Progenitor cell of endocrine pancreas (in vitro differentiated cells): ENCODE measurements at places on chromosomes 2 and 18.

DNA sequence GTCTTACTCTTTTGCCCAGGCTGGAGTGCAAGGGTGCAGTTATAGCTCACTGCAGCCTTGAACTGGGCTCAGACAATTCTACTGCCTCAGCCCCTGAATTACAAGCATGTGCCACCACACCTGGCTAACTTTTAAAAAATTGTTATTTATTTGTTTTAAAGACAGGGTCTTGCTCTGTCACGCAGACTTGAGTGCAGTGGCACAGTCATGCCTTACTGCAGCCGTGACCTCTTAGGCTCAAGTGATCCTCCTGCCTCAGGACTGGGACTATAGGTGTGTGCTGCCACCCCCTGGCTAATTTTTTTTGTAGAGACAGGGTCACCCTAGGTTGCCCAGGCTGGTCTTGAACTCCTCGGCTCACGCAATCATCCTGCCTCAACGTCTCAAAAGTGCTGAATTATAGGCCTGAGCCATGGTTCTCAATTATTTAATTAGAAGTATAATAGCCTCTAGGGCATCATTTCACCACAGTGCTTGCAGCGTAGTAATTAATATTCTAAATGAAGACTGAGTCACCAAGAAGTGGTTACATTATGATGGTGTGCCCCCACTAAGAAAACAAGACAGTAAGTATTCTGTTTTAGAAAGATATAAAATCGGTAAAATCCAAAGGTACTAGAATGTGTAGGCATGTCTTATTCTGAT, 69.6 kb downstream of the EML4 start:
- H3K4me3 ChIP-seq: no peak overlapping the region
- H3K36me3 ChIP-seq: no peaks in the 10 kb centered on the region
- peaks cover 18% of the 10 kb centered on the region for H3K4me1 ChIP-seq

GRCh38 chr2:27270670-27271069, 4.6 kb upstream of the DNAJC5G start:
- no peak overlapping the region for H3K4me3 ChIP-seq
- no peak for DNase-seq
- H3K27ac ChIP-seq: no peak overlapping the region
- H3K27me3 ChIP-seq: peaks cover 23% of the 10 kb centered on the region

DNA sequence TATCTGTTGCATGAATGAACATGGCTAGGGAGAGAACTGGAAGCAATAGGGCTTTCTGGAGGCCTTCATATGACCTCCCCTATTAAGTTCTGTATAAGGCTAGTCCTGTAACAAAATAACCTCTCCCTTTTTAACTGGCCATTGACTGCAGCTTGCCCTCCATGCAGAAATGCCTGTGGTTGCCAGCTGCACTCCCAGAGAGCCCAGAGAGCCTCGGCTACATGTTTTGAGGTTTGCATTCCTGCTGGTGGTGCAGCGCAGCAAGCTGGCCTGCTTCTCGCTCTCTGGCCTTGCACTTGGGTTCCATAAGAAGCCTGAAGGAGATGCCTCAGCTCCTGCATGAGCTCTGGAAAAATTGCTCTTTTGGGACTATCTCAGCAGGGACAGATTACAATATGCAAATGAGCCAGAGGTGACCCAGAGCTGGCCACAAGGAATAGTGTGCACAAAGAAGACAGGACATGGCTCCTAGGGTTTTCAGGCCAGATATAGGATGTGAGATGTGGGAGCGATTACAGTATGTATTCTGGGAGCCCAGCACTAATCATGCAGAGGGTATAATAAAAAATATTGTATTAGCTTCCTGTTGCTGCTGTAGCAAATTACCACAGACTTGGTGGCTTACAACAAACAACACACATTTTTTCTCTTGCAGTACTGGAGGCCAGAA, 186.7 kb downstream of the INSIG2 start:
- peaks cover 50% of the 10 kb centered on the region for H3K27me3 ChIP-seq
- no peak overlapping the region for H3K27ac ChIP-seq
- no peaks in the 10 kb centered on the region for H3K4me1 ChIP-seq
- H3K4me3 ChIP-seq: no peak overlapping the region

DNA sequence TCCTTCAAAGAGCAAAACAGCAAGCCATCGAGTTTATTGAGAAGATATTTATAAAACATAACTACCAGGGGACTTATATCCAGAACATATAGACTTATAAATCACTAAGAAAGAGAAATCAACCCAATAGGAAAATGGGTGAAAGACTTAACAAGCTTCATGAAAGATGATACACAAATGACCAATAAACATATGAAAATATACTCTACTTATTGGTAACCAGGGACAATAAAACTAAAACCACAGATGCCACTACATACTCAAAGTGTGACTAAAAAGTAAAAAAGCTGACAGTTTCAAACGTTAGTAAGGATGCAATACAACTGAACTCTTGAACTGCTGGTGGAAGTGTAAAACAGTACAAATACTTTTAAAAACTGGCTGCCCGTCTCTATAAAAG, 154.3 kb downstream of the TMEM163 start:
- H3K4me1 ChIP-seq: no peaks in the 10 kb centered on the region
- H3K27ac ChIP-seq: peak overlapping the region; percentile 2
- H3K36me3 ChIP-seq: no peaks in the 10 kb centered on the region
- no peaks in the 10 kb centered on the region for H3K27me3 ChIP-seq
- H3K4me3 ChIP-seq: no peak overlapping the region
- no peak for DNase-seq

DNA sequence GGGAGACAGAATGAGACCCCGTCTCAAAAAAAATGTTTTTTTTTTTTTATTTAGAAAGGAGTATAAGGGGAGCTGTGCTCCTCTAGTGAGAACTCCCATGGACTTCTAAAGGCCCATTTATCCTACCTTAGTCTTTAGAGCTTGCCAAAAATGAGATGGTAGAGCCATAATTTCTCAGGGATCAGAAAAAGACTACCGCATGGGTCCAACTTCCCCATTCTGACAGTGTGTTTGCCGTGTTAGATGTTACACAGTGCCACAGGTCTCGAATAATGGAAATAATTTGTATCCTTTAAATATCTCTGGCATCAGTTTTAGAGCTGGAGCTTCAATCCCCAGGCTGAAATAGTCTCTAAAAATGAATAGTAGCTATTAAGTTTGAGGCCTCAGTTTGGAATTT, 6.0 kb upstream of the SLC39A10 start:
- peaks cover 2% of the 10 kb centered on the region for H3K4me1 ChIP-seq
- H3K27ac ChIP-seq: no peak overlapping the region
- H3K27me3 ChIP-seq: no peaks in the 10 kb centered on the region
- no peak overlapping the region for H3K4me3 ChIP-seq

- H3K4me3 ChIP-seq: peak overlapping the region; percentile 46
- peaks cover 18% of the 10 kb centered on the region for H3K4me1 ChIP-seq
These were observed 2.0 kb downstream of the SP9 start for GRCh38 chr2:174336501-174337336.

DNA sequence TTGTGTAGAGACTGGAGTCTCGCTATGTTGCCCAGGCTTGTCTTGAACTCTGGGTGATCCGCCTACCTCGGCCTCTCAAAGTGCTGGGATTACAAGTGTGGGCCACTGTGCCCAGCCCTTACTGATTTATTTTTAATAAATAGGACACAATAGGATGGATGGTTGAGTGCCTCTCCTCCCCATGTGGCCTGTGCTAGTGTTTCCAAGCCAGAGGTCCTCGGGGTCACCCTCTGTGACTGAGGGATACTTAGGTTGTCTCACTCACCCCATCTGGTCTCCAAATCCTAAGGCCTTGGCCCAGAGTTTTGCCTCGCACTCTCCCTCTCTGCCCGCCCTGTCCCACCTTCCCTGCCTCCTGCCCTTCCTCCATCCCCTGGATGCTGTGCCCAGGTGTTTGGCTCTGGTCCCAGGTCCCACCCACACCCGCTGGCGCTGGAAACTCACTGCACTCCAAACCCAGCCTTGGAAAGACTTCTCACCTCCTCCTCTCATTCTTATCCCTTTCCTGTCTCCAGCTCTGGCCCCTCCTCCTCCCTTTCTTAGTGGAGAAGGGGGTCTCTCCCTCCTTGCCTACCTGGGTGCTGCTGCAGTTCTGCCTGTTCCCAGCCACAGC, 4.7 kb upstream of the ECEL1 start:
- H3K36me3 ChIP-seq: no peaks in the 10 kb centered on the region
- DNase-seq: no peak
- peaks cover 48% of the 10 kb centered on the region for H3K27me3 ChIP-seq
- no peak overlapping the region for H3K27ac ChIP-seq
- no peaks in the 10 kb centered on the region for H3K4me1 ChIP-seq

- H3K4me1 ChIP-seq: no peaks in the 10 kb centered on the region
- H3K27me3 ChIP-seq: no peaks in the 10 kb centered on the region
- H3K4me3 ChIP-seq: no peak overlapping the region
- no peak for DNase-seq
These were observed 1345.8 kb upstream of the LRRTM1 start for GRCh38 chr2:81650048-81650971.

- DNase-seq: no peak
- H3K4me1 ChIP-seq: peaks cover 4% of the 10 kb centered on the region
- H3K36me3 ChIP-seq: no peaks in the 10 kb centered on the region
- no peak overlapping the region for H3K27ac ChIP-seq
- H3K27me3 ChIP-seq: no peaks in the 10 kb centered on the region
These were observed 379.7 kb downstream of the PTPRM start for GRCh38 chr18:7946734-7947377.

DNA sequence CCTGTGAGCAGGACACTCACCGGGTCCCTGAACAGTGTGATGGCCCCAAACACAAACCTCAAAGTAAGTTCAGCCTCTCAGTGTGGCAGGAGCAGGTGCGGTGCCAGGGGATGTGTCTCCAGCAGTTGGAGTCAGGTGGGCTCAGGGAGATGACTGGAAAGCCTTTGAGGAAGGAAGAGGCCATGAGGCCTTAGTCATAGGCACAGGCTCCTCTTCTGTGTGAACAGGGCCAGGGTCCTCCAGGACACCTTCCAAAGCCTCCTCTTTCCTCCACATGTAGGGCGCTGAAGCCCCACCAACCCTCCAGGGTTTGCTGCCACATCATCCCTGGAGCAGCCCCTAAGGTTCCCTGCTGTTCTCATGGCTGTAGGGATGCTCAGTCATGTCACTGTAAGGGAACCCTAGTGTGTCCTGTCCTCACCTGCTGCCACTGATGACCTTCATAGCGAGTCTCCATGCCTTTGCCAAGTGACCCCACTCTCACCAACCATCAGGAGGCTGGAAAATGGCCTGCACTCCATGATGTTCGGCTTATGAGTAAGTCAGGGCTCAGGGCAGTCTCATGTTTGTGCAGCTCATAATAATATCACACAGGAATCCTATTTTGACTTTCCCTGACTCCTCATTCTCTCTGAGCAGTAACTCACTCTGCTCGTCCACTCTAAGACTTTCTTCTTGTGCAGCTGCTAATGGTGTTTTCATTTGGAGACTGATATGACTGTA, 1152.9 kb downstream of the RPIA start:
- DNase-seq: no peak
- no peaks in the 10 kb centered on the region for H3K27me3 ChIP-seq
- H3K27ac ChIP-seq: no peak overlapping the region
- H3K4me3 ChIP-seq: no peak overlapping the region

DNA sequence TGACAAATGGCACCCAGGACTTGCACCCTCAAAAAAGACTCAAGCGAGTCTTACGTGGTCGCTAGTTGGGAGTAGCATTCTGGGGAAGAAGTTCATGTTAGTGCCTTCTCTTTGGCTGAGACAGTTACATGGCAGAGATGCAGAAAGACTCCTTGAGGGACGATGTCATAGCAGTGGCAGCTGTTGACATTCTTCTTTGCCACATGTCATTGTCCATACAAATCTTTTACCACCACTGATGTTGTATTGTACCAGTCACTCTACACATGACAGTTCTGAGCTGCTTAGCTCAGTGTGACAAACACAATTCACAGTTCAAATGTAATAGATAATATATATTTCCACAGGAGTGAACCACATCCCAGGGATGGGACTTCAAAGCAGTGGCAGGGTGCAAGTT, 197.1 kb downstream of the TCF4 start:
- no peak overlapping the region for H3K27ac ChIP-seq
- H3K27me3 ChIP-seq: no peaks in the 10 kb centered on the region
- no peak for DNase-seq
- H3K36me3 ChIP-seq: peaks cover 5% of the 10 kb centered on the region

- H3K36me3 ChIP-seq: peaks cover 6% of the 10 kb centered on the region
- DNase-seq: no peak
- H3K27ac ChIP-seq: no peak overlapping the region
- H3K27me3 ChIP-seq: no peaks in the 10 kb centered on the region
- no peaks in the 10 kb centered on the region for H3K4me1 ChIP-seq
These were observed 229.3 kb upstream of the REV1 start for GRCh38 chr2:99719102-99719501.

- no peaks in the 10 kb centered on the region for H3K36me3 ChIP-seq
- no peaks in the 10 kb centered on the region for H3K27me3 ChIP-seq
- H3K4me1 ChIP-seq: peaks cover 2% of the 10 kb centered on the region
- DNase-seq: no peak
- H3K4me3 ChIP-seq: no peak overlapping the region
These were observed 198.8 kb downstream of the PDE1A start for GRCh38 chr2:182228073-182228473.

GRCh38 chr2:10392951-10393639, 55.0 kb downstream of the ODC1 start:
- DNase-seq: no peak
- no peaks in the 10 kb centered on the region for H3K36me3 ChIP-seq
- H3K4me1 ChIP-seq: peaks cover 4% of the 10 kb centered on the region
- H3K27ac ChIP-seq: no peak overlapping the region
- H3K27me3 ChIP-seq: no peaks in the 10 kb centered on the region
- no peak overlapping the region for H3K4me3 ChIP-seq

DNA sequence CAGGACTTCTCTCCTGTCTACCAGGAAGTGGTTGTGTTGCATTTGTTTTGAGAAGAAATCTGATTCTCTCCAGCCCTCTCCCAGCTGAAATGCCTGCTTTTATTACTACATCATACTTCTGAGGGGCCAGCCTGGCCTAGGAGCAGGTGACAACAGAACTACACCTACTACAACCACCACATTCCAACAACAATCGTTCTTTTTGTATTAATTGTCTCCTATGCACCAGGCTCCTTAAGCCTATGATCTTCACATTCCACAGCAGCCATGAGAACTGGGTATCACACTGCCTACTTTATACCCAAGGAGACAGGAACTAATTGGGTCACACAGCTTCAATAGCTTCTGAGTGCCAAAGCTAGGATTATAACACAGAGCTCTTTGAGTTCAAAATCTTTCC, 167.7 kb downstream of the TDRD15 start:
- no peak for DNase-seq
- no peak overlapping the region for H3K4me3 ChIP-seq
- no peaks in the 10 kb centered on the region for H3K36me3 ChIP-seq
- H3K4me1 ChIP-seq: peaks cover 7% of the 10 kb centered on the region
- no peaks in the 10 kb centered on the region for H3K27me3 ChIP-seq

DNA sequence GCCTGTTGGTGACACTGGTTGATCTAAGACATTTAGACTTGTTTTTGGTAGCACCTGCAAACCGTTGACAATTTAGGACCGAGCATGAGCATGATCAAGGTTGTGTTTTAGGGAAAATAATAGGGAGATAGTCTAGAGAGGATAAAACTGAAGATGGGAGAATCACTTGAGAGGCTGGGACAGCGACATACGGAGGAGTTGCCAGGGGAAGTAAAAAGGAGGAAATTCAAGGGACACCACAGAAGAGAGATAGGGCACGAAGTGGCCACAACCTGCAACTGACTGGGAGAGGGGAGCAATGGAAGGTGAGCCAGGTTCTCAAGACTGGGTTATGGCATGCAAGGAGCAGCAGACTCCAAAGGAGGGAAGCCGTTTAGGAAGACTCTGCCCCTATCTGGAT, 1.4 kb upstream of the ATP8B1 start:
- H3K27me3 ChIP-seq: peaks cover 10% of the 10 kb centered on the region
- H3K27ac ChIP-seq: no peak overlapping the region
- no peak for DNase-seq
- no peaks in the 10 kb centered on the region for H3K36me3 ChIP-seq
- H3K4me1 ChIP-seq: peaks cover 23% of the 10 kb centered on the region
- no peak overlapping the region for H3K4me3 ChIP-seq
